ENCODE measurements at places on chromosomes 1 and 21.

- DNase-seq: no peak
These were observed 115.7 kb upstream of the IPO9 start for GRCh38 chr1:201713086-201713810.

- no peak for DNase-seq
These were observed 16.7 kb upstream of the GUCA2B start for GRCh38 chr1:42136466-42136865.

DNA sequence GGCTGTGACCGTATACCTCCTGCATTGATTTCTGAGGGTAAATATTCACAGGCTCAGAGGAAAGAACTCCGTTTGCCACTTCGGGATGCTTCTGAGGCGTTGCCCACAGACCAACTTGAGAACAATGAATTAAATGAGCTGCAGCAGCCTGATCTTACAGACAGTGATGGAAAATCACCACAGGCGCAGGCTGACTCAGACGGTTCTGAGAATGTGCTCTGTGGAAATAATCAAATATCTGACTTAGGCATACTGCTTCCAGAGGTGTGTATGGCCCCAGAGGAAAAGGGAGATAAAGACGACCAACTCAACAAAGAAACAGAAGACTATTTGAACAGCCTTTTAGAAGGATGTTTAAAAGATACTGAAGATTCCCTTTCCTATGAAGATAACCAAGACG lies 76.7 kb upstream of the SCCPDH start:
- DNase-seq: no peak

DNA sequence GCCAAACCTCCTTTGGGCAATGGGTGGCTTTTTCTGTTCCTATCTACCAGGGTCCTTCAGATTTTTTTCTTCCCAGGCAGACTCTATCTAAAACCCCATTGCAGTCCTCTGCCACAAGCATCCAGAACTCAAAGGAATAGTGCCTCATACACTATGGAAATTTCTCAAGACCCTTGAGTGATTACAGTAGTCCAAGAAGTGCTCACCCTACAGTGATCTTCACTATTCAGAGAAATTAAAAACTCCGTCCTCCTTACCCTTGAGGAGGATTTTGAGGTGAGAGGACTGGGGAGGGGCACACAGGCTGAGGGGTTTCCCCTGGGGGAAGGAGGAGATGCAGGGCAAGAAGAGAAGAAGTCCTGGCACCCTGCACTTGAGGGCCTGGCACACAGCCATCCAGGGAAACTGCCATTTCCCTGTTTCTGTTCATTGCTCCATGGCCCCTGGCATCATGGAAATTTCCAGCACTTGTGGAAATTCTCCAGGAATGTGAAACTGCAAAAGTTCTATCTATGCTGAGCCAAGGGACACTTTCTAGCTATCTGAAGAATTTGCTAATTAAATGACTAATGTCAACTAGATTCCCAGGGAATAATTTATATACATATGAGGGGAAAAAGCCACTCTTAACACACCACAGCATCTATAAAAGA lies 102.5 kb upstream of the ATP1B1 start:
- DNase-seq: no peak

DNA sequence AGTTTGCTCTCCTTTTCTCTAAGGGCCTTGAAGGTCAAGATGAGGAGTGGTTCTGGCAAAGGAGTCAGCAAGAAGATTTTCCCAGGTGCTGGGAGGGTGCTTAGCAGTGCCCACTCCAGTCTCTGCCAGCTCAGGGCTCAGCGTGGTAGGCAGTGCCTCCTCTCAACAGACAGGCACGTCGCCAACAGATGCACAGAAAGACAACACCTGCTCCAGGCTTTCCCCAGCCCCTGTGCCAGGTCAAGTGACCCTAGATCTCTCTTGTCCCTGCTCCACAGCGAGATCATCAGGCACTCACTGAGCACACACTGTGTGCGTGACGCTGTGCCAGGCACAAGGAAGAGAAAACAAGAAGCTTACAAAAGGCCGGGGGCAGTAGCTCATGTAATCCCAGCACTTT lies 86.0 kb downstream of the CASZ1 start:
- no peak for DNase-seq

GRCh38 chr1:192830595-192831246 lies 21.9 kb downstream of the RGS2 start:
- DNase-seq: no peak

DNA sequence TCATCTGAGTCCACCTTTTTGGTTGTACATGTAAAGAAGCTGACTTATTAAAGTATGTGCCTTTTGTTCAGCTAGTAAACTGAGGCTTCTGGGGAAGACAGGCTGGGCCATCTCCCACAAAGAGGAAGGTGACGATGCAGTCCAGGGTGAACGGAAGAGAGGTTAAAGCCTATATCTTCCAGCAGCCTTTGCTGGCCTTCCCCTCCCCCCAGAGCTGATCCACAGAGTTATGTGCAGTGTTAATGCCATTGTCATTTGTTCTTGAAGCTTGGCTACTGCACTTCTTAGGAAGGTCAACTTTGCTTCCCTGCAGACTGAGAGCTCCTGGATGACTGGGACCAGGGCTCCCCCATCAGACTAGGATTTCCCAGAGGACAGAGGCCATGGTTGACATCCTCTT lies 2.2 kb downstream of the SLC30A2 start:
- DNase-seq: no peak

DNA sequence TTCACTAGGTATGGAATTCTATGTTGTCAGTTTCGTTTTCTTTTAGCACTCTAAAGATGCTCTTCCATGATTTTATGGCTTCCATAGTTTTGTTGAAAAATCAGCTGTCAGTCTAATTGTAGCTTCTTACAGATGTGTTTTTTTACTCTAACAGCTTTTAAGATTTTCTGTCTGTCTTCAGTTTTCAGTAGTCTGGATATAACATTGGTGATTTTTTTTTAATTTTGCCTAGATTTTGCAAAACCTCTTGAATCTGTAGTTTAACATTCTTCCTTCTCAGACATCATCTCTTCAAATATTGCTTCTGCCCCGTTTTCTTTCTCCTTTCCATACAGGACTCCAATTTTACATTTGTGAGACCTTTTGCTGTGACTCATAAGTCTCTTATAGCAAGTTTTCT lies 17.9 kb upstream of the DYRK1A start:
- DNase-seq: no peak

GRCh38 chr1:95233737-95234500 lies at the start of gene RWDD3:
RWDD3 (plus strand) TSS chr1:95234210; CDS start chr1:95234231, 21 bp downstream.
- peak; percentile 97 for DNase-seq

GRCh38 chr1:205791568-205792180 lies 16.4 kb upstream of the RAB29 start:
- DNase-seq: peak; percentile 72

DNA sequence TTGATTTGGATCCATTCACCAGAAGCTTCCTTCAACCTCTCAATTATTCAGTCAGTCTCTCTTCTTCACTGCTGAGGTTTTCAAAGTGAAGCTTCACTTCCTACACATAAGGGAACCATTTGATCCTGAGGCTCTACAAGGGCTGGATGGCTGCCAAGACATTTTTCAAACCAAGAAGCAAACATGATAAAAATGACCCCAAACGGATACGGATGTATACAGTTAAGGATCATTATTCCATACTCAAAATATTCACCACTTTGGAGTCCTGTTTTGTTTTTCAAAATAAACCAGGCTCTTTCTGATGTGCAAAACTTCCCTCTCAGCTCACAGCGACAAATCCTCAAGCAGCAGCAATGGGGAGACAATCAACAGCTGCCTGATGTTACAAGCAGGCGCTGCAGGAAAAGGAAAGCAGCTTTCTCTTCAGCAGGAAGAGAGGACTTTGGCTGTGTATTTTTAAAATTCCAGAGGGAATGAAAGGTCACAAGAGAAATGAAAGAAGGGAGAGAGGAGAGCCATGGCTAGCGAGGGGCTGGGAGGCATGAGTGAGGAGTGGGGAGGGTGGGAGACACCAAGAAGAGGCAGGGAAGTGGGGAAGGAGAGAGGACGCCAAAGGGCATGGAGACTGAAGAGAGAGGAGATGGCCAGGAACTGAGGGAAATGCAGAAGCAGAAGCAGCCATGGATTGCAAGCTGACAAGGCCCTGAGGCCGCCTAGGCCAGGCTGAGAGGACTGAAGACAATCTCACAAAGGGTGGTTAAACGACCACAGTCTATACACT lies 145.4 kb downstream of the SLC45A1 start:
- DNase-seq: no peak

- DNase-seq: no peak
These were observed 37.3 kb downstream of the MFSD2A start for GRCh38 chr1:39992234-39992633.

- DNase-seq: no peak
These were observed 132.2 kb downstream of the NTMT2 start for GRCh38 chr1:170277985-170278384.

GRCh38 chr21:18744840-18745239 lies 341.3 kb upstream of the TMPRSS15 start:
- no peak for DNase-seq

GRCh38 chr21:26918323-26919079 lies 48.4 kb downstream of the ADAMTS5 start:
- DNase-seq: no peak

DNA sequence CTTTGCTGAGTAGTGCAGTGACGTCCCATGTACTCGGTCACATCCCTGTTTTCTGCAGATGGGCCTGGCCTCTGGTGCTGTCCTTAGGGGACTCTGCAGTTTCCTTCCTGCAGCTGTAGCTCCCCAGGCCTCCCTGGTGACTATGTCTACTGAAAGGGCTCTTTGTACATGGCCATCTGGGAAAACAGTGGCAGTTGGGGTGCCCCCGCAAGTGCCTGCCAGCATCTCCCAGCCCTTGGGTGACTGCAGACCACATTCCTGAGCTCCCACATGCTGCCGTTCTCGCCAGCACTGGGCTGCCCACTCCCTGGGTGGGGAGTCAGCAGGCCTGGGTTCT lies 37.5 kb upstream of the KCNA10 start:
- DNase-seq: no peak

DNA sequence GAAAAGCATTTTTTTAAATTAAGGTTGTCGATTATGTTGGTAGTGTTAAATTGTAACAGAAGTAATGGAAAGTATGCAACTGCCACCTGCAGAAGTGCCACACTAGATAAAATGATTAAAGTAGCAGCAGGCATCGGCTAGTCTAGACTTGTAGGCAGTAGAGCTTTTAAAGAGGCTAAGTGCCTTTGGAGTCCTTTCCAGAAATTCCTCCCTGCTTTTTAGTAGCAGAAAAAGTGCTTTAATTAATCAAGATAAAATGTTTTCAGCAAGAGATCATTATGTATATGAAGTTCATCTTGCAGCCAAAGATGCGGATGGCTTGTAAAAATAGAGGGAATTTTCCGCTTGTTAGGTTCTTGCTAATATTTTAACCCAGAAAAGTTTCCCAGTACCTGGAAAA lies 87.1 kb upstream of the LRRC8D start:
- DNase-seq: no peak

GRCh38 chr1:227245613-227246320 lies 72.5 kb downstream of the CDC42BPA start:
- no peak for DNase-seq

DNA sequence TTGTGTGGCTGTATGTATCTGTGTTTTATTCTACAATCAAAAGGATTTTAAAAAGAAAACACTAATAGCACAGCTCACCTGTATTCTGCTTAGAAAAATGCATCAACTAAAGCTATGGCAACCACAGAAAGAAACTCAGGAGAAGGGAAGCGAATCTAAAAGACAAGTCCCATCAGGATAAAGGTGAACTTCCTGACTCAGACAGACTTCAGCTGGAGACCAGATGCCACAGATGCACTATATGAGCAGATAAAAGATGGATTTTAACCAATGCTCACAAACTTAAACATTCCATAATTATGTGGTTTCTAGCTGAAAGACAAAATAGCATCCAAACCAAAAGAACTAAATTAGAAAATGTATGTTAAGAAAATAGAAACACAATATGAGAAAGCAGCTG lies 231.0 kb downstream of the RERE start:
- DNase-seq: no peak

- DNase-seq: no peak
These were observed 2.3 kb upstream of the GIPC2 start for GRCh38 chr1:78043436-78043835.

DNA sequence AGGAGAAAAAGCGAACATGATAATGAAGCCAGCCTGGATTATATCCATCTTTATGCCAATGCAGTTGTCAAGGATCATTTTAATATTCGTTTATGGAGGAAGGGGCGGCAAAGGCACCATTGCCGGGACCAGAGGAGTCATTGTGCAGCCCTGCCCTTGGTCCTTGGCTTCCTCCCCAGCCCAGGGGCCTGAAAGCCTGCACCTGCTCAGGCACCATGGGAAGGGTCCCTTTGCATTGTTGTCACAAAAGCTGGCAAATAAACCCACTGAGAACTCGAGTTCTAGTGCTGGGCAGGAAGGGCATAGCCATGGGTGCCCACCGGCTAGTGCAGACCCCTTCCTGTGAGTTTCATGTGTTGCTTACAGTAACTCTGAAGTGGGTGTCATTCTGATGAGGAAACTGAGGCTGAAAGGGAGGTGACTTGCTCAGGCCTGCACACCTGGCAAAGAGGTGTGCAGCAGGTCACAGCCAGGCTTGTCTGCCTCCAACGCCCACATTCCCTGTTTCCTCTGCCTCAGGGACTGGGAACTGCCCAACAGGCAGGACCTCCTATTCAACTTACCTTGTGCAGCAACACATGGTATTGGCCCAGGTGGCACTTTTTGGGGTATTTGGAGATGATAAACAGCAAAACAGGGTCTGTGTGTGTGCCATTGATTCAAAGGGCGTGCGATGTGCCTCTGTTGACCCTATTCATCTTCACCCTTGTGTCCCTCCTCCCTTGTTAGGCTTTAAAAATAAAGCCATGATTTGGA lies 84.6 kb downstream of the MAN1C1 start:
- no peak for DNase-seq

GRCh38 chr1:6450943-6451373 lies 15.0 kb downstream of the TNFRSF25 start:
- peak; percentile 66 for DNase-seq

GRCh38 chr1:103514920-103515503 lies 10.5 kb upstream of the RNPC3 start:
- no peak for DNase-seq

GRCh38 chr1:184456189-184456588 lies 69.4 kb downstream of the C1orf21 start:
- DNase-seq: no peak

- no peak for DNase-seq
These were observed 73.3 kb downstream of the RPAP2 start for GRCh38 chr1:92372164-92372563.

DNA sequence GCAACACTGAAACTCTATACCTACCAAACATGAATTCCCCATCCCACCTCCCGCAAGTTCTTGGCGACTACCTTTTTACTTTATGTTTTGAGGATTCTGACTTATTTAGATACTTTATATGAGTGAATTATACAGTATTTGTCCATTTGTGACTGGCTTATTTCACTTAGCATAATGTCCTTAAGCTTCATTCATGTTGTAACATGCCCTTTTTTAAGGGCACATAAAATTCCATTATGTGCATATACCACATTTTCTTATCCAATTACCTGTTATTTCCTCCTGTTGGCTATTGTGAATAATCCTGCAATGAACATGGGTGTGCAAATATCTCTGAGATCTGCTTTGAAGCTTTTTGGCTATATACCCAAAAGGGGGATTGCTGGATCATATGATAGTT lies 22.0 kb upstream of the CHIT1 start:
- DNase-seq: no peak

All from liver (tissue), 10 donors.